ENCODE measurements at places on chromosomes 1 and 21.

DNA sequence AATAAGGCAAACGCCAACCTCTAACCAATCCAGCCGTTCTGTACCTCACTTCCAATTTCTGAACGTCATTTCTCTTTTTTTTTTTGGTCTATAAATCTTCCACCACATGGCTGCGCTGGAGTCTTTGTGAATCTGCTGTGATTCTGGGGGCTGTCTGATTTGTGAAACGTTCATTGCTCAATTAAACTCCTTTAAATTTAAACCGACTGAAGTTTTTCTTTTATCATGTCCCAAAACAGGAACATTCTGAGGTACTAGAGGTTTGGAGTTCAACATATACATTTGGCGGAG is 65.5 kb upstream of the BACH1 start:
- DNase-seq = no peak

DNA sequence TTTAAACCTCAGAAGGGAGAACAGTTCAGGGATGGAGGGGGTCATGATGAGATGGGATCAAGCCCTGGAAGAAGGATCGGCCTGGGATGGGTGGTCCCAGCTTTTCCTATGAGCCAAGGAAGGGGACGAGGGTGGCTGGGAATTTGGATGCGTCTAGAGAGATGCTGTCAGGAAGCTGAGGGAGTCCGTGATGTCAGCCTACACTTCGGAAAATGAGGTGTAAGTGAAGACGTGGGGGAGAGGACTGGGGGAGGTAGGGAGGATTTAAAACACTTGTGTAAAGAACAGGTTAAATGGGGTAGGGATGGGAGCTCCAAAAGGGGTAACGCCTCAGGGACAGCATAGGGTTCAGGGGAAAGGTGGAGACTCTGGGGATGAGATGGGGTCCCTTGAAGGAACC is 27.5 kb downstream of the DLGAP3 start:
- no peak for DNase-seq

DNA sequence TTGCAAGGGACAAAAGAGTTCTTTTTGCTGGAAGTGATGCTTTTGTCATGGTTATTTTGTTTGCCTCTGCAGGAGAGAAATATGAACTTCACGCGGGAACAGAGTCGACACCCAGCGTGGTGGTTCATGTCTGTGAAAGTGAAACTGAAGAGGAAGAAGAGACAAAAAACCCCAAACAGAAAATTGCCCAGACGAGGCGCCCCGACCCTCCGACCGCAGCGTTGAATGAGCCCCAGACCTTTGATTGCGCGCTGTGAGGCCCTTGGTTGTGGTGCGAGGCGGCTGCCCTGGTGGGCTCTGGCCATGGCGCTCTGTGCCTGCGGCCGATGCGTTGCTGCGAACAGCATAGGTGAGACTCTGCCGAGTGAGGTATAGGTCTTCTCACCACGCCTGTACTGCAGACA is 20.9 kb upstream of the NCMAP start:
- no peak for DNase-seq

DNA sequence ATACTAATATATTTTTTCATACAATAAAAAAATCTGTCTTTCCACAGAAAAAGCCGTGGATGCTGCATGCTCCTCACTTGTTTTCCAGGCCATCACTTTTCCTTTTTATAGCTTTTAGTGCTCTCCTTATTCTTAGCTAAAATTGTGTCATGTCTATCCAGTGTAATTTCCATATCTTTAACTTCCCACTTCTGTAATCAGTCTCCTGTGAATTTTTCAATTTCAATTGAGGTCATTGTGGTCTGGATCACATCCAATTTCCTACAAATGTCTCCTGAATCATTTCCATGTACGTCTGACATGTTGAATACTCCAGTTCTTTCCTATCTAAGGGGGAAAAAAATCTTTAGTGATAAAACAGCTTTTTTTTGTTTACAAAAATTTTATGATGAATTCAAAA is 838.2 kb upstream of the B3GALT2 start:
- DNase-seq = peak; percentile 68

- DNase-seq = no peak
Observed at GRCh38 chr1:101026430-101026788, 825 bp upstream of the DPH5 start.

DNA sequence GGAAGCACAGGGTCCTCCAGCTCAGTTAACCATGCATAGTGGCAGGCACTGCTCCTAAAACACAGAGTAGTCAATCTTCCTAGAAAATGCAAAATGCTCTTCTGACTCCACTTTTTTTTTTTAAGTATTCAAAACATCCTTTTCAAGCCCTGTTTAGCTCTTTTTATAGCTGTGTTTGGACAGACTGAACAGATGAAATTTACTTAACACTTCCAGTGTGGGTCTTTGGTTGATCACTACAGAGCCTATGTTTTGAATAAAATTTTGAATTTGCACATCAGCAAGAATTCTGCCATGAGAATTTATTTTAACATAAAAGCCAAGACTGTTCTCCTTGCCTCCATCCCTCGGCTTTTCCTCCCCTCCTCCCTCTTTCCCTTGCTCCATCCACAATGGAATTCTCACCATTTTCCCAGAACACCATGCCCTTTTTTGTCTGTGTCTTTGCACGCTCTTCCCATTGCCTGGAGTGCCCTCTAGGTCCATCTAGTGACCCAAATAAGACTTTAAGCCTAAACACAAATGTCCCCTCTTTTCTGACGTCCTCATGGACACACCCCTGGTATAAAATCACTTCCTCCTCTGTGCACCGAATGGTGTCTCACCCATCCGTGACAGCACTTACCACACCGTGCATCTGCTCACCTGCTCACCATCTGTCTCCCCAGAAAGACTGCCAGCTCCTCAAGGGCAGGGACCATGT is 24.0 kb upstream of the CPT2 start:
- peak; percentile 17 for DNase-seq

GRCh38 chr1:47724432-47724999 is 272.7 kb downstream of the TRABD2B start:
- no peak for DNase-seq

GRCh38 chr21:31558189-31558961 is 101.1 kb upstream of the SOD1 start:
- no peak for DNase-seq

- DNase-seq = no peak
Observed at GRCh38 chr21:37460196-37460595, 93.6 kb downstream of the DYRK1A start.

- no peak for DNase-seq
Observed at GRCh38 chr1:41021526-41022308, at the start of gene SLFNL1. SLFNL1 (minus strand) TSS chr1:41021725; CDS start chr1:41020660, 1,065 bp downstream.

All from RCC 7860 (cell line).